ENCODE measurements at places on chromosomes 4 and X.
A peak's percentile ranks its signal among the peaks of the same experiment; 100 is the strongest.

DNA sequence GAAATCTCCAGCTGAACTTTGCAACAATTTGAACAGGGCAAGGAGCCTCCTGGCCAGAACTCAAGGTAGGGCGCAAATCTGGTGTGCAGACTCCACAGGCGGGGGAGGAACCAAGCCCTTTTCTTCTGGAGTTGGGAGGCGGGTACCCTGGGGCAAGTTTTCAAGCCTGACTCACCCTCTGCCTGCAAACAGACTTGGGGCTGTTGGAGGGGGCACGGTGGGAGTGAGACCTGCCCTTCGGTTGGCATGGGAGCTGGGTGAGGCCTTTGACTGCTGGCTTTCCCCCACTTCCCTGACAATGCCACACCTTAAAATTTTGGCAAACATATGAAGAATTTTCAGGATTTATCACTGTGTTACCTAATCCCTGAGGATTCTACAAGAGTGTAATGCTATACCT lies 709.8 kb upstream of the DIAPH2 start:
- H3K36me3 ChIP-seq: no peaks in the 10 kb centered on the region
- no peak overlapping the region for H3K4me3 ChIP-seq
- H3K4me1 ChIP-seq: no peaks in the 10 kb centered on the region

- H3K27ac ChIP-seq: peak overlapping the region; percentile 98
- peak overlapping the region; percentile 90 for H3K4me3 ChIP-seq
Observed at GRCh38 chrX:55716937-55717336, 612 bp upstream of the RRAGB start.

GRCh38 chr4:2280531-2281300 lies 18.8 kb upstream of the MXD4 start:
- H3K36me3 ChIP-seq: no peaks in the 10 kb centered on the region
- peaks cover 31% of the 10 kb centered on the region for H3K4me1 ChIP-seq
- DNase-seq: no peak
- peak overlapping the region; percentile 98 for H3K27ac ChIP-seq
- peak overlapping the region; percentile 71 for H3K4me3 ChIP-seq

- H3K36me3 ChIP-seq: no peaks in the 10 kb centered on the region
- H3K4me3 ChIP-seq: peak overlapping the region; percentile 70
- peaks cover 10% of the 10 kb centered on the region for H3K27me3 ChIP-seq
- H3K27ac ChIP-seq: peak overlapping the region; percentile 23
- DNase-seq: peak; percentile 22
Observed at GRCh38 chr4:86908251-86908657, 16.0 kb upstream of the C4orf36 start.
